Ecto neural progenitor cell (in vitro differentiated cells): ENCODE measurements at places on chromosomes 7 and 10.

GRCh38 chr7:41730161-41730560 is 27.3 kb upstream of the INHBA start:
- DNase-seq: no peak

- DNase-seq: no peak
These were observed 280.3 kb upstream of the PODXL start for GRCh38 chr7:131836733-131837132.

GRCh38 chr7:117790731-117791130 is 82.5 kb downstream of the CTTNBP2 start:
- no peak for DNase-seq

- DNase-seq: no peak
These were observed 59.2 kb downstream of the TAX1BP1 start for GRCh38 chr7:27799212-27799611.

DNA sequence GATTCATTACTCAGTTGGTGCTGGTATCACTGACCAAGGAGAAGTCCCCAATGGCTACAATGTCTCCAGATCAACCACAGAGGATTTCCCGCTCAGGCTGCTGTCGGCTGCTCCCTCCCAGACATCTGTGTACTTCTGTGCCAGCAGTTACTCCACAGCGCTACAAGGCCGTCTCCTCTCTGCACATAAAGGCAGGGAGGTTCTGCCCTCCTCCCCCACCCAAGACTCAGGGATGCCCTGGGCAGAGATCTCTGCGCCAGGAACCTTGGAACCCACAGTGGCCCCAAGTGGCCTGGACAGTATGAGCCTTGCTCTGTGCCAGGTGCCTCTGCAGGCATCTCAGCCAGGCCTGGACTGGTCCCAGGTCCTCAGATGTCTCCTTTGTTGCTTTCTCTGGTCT is 193.4 kb upstream of the PRSS58 start:
- no peak for DNase-seq

DNA sequence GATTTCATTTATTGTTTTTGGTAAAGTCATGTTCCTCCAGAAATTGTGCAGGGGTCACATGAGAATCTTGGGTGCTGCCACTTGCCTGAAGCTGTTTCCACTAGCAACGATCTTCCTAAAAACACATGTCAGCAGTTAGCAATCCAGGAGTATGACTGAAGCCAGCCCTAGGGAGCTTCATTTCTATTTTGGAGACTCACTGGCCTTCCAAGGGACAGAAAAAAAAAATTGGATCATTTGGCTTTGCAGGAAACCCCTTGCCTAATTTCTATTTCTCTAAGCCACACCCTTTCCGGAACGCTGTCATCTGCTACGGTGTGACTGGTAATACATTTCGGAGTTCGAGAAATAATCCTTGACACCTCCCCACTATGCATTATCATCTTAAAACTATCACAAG is 204.7 kb downstream of the TAX1BP1 start:
- no peak for DNase-seq

- no peak for DNase-seq
These were observed 901.2 kb downstream of the KCNMA1 start for GRCh38 chr10:76736392-76736791.

DNA sequence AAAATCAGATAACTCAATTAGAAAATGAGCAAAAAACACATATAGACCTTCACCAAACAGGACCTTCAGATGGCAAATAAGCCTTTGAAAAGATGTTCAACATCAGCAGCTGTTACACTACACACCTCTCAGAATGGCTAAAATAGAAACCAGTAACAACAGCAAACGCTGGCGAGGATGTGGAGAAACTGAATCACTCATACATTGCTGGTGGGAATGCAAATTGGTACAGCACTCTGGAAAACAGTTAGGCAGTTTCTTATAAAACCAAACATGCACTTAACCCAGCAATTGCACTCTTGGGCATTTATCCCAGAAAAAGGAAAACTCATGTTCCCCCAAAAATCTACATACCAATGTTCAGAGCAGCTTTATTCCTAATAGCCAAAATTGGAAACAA is 37.7 kb upstream of the SMARCD3 start:
- DNase-seq: no peak
